ENCODE measurements at places on chromosomes 11 and 22.

GRCh38 chr22:22390989-22391388 is 117.6 kb downstream of the ZNF280B start:
- no peak for DNase-seq

- DNase-seq = no peak
Measured at GRCh38 chr11:20207781-20208621, 47.7 kb upstream of the DBX1 start.

GRCh38 chr22:35645646-35646045 is 2.6 kb upstream of the APOL6 start:
- no peak for DNase-seq

DNA sequence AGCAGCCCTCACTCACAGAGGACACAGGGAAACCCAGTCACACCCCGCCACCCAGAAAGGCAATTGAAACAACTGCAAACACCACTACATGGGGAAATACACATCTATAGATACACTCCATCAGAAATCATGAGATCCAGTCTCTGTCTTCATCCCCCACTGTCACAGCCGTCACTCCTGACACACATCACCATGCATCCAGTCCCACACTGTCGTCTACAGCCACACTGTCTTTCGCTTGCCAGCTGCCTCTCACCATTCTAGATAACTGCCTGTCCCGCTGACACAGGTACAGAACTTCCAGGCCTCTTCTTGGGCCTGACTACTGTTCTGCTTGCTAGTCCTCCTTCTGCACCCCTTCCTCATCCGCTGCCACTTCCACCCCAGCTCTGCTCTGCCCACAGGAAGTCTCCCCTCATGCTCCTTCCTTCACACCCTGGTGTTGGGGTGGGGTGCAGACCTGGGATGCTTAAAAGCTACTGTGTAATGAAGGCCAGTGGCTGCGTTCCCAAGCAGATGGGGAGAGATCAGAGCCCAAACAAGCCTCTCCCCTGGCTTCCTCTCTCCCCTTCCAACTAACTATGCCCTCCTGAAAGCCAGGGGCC is 42.6 kb downstream of the SLC22A12 start:
- no peak for DNase-seq

GRCh38 chr11:121321614-121322243 is 29.2 kb downstream of the SC5D start:
- DNase-seq = peak; percentile 26

DNA sequence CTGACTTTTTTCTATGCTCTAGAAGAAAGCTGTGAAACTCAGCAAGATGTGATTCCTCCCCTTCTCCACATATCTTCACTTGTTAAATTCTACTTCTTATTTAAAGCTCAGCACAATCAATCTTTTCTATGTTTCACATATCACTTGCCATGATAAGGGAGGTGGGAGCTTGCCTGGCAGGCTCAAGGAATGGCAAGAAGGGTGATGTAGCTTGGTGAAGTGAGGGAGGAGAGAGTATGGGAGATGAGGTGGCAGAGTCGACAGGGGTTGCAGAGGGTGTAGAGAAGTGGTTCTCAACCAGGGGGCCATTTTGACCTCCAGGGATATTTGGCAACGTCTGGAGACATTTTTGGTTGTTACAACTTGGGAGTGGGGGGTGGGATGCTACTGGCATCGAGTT is 120.6 kb upstream of the TIMP3 start:
- DNase-seq = no peak

GRCh38 chr11:1916986-1917522 is 2.4 kb upstream of the TNNT3 start:
- DNase-seq = no peak

GRCh38 chr22:46425016-46425415 is 89.5 kb downstream of the TRMU start:
- DNase-seq = no peak

DNA sequence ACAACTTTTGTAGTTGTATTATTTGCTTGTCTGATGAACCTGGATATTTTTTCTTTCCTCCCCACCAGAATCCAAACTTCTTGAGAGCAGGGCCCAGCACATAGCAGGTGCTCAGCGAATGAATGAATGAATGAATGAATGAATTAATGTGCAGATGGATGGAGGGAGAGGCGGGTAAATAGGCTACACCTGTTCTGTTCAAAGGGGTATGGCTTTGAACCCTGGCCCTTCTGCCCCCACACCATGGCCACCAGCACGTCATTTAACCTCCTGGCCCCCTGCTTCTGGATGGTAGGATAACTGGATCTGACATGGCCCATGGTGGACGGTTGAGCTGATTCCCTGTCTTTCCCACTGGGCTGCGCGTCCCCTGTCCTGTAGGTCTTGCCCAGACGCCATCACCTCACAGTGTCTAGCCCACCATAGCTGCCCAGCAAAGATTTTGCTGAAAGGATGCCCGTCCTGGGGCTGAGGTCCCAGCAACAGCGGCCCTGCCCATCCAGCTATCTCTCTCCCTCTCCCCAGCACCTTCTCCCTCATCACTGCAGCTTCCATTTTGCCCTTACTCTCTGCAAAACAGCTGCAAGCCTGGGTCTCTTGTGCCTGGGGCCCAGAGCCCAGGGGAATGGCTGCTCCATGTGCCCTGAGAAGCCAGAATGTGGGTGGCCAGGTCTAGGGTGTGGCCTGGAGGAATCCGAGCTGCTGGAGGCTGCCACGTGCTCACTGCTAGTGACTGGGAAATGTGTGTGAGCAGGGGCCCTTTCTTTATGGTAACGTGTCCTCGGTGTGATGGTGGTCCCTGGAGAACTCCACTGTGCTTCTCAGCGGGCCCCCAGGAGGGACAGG is 49.3 kb upstream of the LINC01488 start:
- DNase-seq = no peak

DNA sequence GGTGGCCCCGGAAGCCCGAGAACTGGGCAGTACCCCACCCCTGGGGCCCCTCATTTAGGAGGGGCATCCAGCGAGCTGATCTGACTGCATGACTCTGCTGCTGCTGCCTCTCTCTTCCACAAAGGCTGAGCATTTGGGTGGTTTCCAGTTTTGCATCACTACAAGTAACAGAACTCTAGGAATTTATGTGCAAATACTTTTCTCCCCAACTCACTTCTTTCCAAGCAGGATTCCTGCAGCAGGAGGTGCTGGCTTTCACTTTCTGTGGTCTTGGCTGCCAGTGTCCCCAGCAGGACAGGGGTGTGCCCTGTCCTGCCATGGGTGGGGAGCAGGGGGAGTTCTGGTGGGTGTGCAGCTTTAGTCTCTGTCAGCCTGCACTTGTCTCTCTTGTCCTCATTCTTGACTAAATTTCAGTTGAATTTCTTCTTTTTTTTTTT is 21.2 kb downstream of the UPB1 start:
- peak; percentile 5 for DNase-seq

DNA sequence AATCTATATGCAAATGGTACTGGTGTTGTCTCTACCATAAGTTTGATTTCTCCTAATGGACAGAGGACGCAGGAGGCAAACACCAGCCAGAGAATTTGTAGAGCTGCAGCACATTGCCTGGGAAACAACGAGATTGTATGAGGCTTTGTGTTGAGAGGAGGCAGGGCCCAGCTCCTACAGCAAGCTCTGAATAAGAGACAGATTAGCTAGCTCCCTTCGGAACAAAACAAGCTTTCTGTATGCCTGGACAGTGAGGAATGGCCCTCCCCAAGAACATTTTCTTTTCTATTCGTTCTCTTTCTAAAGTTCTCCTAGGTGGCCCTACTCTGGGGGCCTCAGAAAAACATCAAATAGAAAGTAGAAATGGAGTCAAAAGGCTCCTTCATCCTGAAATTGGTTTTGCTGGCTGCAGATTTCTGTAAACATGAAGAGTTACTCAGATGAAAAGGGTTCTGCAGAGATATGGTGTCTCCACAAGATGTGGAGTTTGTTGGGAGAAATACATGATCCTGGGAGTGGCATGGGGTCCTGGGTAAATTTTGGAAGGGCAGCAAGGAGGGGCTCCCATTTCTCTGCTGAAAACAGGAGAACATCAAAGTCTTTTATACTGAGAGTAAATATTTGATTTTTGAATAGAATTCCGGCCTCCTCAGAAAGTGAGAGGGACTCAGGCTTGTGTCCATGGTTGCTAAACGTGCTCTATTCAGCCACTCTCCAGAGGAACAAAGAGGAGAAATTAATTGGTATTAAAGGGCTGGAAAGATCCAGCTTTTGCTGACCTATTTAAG is 6.8 kb upstream of the HEPACAM start:
- no peak for DNase-seq

- peak; percentile 63 for DNase-seq
Measured at GRCh38 chr11:63888170-63889086, 28.5 kb downstream of the RCOR2 start.

DNA sequence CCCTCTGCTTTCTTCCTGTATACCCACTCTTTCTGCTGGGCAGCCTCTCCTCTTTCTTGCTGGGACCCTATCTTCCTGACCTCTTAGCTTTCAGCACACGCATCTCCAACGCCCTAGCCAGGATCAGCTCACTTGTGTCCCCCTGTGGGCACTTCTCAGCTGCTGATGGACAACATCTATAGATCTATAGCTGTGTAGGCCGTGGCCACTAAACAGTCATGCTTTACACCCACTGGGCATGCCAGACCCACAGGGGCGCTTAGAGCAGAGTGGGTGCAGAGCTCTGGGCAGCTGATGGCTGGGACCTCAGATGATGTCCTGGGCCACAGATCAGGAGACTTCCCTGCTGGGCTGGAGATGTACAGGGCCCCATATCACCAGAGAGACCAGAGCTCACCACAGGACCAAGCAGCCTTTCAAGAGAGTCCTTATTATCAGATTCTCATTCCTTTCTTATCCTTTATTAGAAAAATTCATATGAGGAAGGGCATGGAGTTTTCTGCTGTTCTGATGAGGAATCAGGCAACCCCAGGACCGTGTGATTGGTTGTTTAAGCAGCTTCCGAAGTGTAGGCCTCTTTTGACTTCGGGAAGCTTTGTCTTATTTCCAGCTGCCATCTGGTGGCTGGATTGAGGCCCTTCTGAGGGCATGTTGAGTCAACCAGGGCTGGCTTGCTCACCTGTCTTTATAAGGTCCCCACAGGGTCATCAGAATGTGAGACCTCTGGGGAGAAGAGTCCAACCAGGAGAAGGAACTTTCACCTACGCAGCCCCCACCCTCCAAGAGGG is 60.5 kb downstream of the OSBP2 start:
- peak; percentile 38 for DNase-seq

GRCh38 chr22:35393116-35394010 is 6.6 kb upstream of the MCM5 start:
- no peak for DNase-seq

GRCh38 chr11:44787070-44787469 is 60.3 kb downstream of the TSPAN18 start:
- no peak for DNase-seq

- no peak for DNase-seq
Measured at GRCh38 chr11:134691295-134691873, 279.3 kb upstream of the B3GAT1 start.

DNA sequence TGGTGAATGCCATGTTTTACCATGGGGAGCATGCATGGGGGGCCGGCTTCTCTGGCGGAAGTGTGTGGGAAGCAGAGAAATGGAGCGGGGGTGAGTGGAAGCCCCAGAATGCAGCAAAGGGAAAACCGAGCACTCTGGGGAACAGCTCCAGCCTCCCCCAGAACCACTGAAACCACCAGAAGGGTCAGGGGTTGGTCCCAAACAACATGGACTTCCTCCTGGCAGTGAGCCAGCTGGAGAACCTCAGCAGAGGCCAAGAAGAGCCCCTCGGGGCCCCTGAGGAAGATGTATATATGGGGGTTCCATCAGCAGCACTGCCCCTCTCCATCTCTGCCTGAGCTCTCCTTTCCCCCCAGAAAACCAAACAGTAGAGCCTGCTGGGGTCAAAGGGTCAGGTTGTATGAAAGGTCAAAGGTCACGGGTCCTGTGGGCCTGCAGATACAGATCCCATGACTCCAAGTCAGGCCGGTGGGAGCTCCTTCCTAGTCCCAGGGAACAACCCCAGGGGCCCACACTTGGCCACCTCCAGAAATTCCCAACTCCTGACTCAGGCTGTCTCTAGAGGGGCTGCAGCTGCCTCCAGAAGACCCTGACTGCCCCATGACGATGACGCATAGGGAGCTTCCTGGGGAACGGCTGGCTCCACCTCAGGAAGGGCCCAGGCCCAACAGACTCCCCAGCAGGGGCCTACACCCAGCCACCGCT is 48.5 kb upstream of the TIMP3 start:
- no peak for DNase-seq

- no peak for DNase-seq
Measured at GRCh38 chr11:111479666-111480065, 32.5 kb downstream of the BTG4 start.

- DNase-seq = no peak
Measured at GRCh38 chr22:27800250-27801201, 1.0 kb downstream of the MN1 start.
